ENCODE measurements at places on chromosomes 13 and 19. TPM values are rescaled to one million over a fixed set of nuclear protein-coding genes. Genes with fewer than 3 reads are reported as not detected.

DNA sequence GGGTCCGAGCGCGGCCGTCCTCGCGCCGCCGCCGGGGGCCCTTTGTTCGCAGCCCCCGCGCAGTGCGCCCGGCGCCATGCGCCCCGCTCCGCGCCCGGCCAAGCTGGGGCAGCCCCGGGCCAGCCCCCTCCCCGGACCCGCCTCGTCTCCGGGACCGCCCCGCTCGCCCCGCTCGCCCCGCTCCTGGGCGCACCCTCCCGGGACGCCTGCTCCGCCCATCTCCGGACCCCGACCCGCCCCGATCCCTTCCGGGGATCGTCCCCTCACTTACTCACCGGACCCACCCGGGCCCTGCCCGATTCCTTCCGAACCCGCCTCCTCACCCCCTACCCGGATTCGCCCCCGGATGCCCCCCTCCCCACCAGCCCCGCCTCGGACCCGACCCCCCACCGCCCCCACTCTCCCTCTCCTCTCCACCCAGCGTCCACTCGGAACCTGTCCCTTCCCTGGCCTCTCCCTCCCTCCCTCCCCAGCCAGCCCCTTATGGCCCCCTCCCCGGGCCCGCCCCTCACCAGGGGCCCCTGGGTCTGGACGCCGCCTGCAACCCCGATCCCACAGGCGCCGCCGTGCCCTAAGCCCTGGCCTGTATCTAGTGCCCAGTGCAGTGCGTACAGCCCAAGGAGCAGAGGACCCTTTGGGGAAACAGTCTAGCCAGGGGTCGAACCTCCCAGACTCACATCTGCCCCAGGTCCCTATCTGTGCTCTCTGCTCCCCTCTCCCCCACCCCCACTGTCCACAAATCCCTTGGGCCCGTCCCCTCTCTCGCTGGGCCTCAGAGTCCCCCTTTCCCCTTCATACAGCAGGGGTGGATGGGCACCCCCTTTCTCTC lies at the start of gene CPAMD8:
Gene CPAMD8 (minus strand): TSS at position 105 of the 829 bp plus-strand sequence. CDS start 168 bp downstream, outside the sequence.
- H3K27me3 ChIP-seq: no peaks in the 10 kb centered on the region
- H3K27ac ChIP-seq: no peak within 1 kb of the TSS
- DNase-seq: no peak
- H3K4me3 ChIP-seq: peak within 1 kb of the TSS; percentile 30
- H3K36me3 ChIP-seq: no peaks in the 10 kb centered on the region
- no peaks in the 10 kb centered on the region for H3K4me1 ChIP-seq

DNA sequence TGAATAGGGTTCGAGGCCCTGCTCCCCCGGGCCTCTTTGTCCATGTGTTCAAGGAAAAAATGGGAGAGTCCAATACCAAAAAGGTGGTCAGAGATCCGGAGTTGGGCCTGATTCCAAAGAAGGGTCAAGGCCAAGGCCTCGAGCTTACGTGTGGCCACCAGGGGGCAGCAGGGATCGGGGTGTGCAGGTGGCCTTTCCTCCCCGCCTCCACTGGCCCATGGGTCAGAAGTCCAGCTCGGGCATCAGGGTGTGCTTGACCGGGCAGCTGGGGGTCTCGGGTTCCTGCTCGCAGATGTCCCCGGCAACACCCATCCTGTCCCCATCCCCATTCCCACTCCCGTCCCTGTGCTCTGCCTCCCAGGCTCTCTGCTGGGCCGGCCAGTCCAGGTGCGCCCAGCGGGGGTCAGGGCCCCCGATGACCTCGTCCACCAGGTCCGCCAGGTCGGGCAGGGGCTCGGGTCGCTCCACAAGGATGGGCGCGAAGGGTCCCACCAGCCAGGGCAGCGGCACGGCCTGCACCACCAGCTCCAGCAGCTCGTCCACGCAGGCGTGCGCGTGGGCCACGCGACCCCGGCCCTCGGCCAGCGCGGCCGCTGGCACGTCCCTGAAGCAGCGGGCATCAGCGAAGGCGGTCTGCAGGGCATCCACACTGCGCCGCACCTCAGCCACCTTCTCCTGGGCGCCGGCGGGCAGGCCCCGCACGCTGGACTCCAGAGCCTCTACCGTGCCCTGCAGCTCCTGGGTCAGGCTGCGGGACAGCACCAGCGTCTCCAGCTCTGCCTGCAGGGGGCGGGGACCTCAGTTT lies 5.2 kb upstream of the PLIN4 start:
- no peak overlapping the region for H3K27ac ChIP-seq
- no peak overlapping the region for H3K4me3 ChIP-seq
- no peaks in the 10 kb centered on the region for H3K36me3 ChIP-seq
- no peaks in the 10 kb centered on the region for H3K27me3 ChIP-seq

- no peaks in the 10 kb centered on the region for H3K4me1 ChIP-seq
- no peaks in the 10 kb centered on the region for H3K27me3 ChIP-seq
- no peaks in the 10 kb centered on the region for H3K36me3 ChIP-seq
- no peak overlapping the region for H3K27ac ChIP-seq
- DNase-seq: no peak
Measured at GRCh38 chr19:19448238-19448544, 42.7 kb downstream of the GATAD2A start.

Gene LILRA1
- not detected for total RNA-seq

- peaks cover 33% of the 10 kb centered on the region for H3K27me3 ChIP-seq
- DNase-seq: no peak
- H3K36me3 ChIP-seq: no peaks in the 10 kb centered on the region
- no peak overlapping the region for H3K27ac ChIP-seq
- no peaks in the 10 kb centered on the region for H3K4me1 ChIP-seq
Measured at GRCh38 chr19:33668968-33669367, 47.2 kb downstream of the CHST8 start.

Gene TRMT1
- total RNA-seq: 52.0 TPM

GRCh38 chr19:56678205-56678604 lies 6.6 kb upstream of the ZNF835 start:
- no peaks in the 10 kb centered on the region for H3K4me1 ChIP-seq
- no peaks in the 10 kb centered on the region for H3K36me3 ChIP-seq
- no peaks in the 10 kb centered on the region for H3K27me3 ChIP-seq
- H3K27ac ChIP-seq: no peak overlapping the region

Gene FAAP24
- total RNA-seq: 16.0 TPM

- no peak for DNase-seq
- H3K27me3 ChIP-seq: no peaks in the 10 kb centered on the region
- peaks cover 3% of the 10 kb centered on the region for H3K36me3 ChIP-seq
- peaks cover 4% of the 10 kb centered on the region for H3K4me1 ChIP-seq
- no peak overlapping the region for H3K4me3 ChIP-seq
- H3K27ac ChIP-seq: no peak overlapping the region
Measured at GRCh38 chr19:16062789-16063188, 13.5 kb upstream of the TPM4 start.

DNA sequence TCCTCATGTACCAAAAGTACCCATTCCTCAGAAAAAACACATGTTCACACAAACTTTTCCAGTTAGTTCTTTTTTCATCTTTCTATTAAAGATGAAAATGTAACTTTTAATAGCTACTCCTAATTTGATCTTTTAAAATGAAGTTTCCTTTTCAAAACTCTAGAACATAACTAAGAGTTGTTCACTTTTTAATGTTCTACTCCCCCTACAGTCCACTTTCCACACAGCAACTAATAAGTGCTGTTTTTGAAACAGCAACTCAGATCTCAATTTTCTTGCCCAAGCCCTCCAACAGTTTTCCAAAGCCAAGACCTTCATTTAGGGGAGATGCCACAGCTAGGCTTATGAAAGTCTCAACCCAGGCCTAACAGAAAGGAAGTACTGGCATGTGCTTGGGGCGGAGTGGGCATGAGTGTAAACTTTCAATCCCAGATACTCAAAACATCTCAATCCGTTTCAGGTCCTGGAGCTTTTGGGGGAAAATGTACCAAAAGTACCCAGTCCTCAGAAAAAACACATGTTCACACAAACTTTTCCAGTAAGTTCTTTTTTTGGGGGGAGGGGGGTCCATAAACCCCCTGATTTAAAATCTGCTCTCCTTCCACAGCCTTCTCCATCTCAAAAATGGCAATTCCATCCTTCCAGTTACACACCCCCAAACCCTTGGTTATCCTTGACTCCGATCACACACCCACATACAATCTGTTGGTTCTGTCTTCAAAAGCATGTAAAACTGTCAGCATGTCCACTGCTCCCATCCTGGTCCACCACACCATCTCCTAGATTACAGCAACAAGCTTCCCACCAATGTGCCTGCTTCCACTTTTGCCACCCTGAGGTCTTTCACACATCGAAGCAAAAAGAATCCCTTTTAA lies 2.0 kb downstream of the FBL start:
- H3K27ac ChIP-seq: peak overlapping the region; percentile 83
- peaks cover 26% of the 10 kb centered on the region for H3K36me3 ChIP-seq
- peak; percentile 97 for DNase-seq
- H3K27me3 ChIP-seq: no peaks in the 10 kb centered on the region
